ENCODE measurements at places on chromosomes 1 and 21. TPM values are rescaled to one million over a fixed set of nuclear protein-coding genes. Genes with fewer than 3 reads are reported as not detected.
A peak's percentile ranks its signal among the peaks of the same experiment; 100 is the strongest.

- DNase-seq = no peak
- H3K4me3 ChIP-seq = no peak overlapping the region
- H3K27ac ChIP-seq = peak overlapping the region; percentile 39
- peaks cover 78% of the 10 kb centered on the region for H3K36me3 ChIP-seq
- H3K27me3 ChIP-seq = no peaks in the 10 kb centered on the region
Measured at GRCh38 chr21:46116189-46116775, 18.4 kb downstream of the COL6A2 start.

Gene TMEM51
- 20.8 TPM for total RNA-seq

DNA sequence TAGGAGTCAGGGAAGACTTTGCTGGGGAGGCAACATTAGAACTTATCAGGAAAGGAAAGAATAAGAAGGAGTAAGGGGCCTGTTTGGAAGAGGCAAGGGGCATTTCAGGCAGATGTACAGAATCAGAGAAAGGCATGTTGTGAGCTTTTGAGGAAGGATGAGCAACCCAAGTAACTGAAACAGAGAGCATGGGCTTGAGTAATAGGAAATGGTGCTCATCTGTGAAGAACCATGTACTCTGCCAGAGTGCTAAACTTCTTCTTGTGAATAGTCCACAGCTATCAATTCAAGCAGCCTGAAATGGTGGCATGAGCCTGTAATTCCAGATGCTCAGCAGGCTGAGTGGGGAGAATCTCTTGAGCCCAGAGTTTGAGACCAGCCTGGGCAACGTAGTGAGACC, 19.2 kb upstream of the PIGK start:
- no peaks in the 10 kb centered on the region for H3K27me3 ChIP-seq
- no peak overlapping the region for H3K4me3 ChIP-seq
- no peaks in the 10 kb centered on the region for H3K36me3 ChIP-seq
- no peak for DNase-seq
- no peaks in the 10 kb centered on the region for H3K4me1 ChIP-seq

DNA sequence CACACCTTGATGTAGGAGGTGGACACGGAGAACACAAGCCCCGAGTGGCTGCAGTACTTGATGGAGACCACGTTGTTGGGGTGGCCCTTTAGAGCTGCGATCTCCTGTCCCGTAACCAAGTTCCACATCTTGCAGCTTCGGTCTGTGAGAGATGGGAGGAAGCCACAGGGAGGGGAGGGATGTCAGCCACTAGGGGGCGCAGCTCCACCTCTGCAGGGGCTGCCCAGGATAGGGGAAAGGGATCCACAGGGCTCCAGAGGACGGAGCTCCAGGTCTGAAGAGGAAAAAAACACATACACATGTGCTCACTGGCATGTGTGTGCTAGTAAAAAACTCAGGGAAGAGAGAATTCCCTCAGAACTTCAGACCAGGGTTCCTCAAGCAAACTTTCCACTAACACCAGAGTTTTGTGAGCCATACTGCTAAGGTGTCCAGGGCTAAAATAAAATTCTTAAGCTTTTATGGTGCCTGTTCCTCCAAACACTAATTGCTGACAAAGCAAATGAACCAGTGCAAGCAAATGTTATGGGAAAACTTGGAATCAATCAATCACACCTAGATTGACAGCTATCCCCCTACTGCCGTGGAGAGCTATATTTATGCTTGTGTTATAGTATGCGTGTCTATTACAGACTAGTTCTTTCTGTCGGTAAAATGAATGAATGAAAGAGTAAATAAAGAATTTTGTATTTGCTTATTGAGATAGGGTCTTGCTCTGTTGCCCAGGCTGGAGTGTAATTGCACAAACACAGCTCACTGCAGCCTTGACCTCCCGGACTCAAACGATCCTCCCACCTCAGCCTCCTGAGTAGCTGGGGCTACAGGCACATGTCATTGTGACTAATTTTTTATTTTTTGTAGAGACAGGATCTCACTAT, 43.7 kb downstream of the KIF21B start:
- H3K27me3 ChIP-seq = 0 out of 2 replicates have a peak, but pooled peaks cover 7% of the 10 kb centered on the region
- DNase-seq = peak; percentile 87
- no peaks in the 10 kb centered on the region for H3K4me1 ChIP-seq
- H3K4me3 ChIP-seq = no peak overlapping the region
- no peaks in the 10 kb centered on the region for H3K36me3 ChIP-seq

DNA sequence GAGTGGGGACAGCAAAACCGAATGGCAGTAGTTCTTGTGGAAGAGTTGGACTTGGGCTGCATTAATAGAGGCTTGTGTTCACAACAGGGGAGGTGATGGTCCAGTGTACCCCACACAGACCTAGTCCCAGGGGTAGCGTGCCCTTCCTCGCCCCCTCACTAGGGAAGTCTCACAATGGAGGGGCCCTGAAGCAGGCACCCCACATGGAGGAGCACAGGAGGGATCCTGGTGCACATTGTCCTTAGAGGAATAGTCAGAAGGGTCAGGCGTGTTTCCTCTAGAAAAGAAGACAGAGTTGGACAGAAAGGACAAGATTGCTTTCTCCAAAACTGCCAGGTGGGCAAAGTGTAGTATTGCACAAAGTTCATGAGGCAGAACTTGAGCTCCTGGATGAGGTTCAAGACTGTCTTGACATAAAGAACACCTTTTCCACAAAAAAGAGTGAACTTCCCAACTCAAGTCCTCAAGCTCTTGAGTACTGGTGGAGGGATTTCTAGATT, 23.3 kb downstream of the ETNK2 start:
- no peak overlapping the region for H3K4me3 ChIP-seq
- peak; percentile 33 for DNase-seq
- peaks cover 57% of the 10 kb centered on the region for H3K4me1 ChIP-seq

Gene TOR1AIP2
- 28.9 TPM for total RNA-seq

- H3K4me3 ChIP-seq = no peak overlapping the region
- DNase-seq = no peak
- peaks cover 27% of the 10 kb centered on the region for H3K4me1 ChIP-seq
- peaks cover 12% of the 10 kb centered on the region for H3K36me3 ChIP-seq
- H3K27ac ChIP-seq = no peak overlapping the region
Measured at GRCh38 chr21:41247561-41248545, 68.7 kb upstream of the FAM3B start.

DNA sequence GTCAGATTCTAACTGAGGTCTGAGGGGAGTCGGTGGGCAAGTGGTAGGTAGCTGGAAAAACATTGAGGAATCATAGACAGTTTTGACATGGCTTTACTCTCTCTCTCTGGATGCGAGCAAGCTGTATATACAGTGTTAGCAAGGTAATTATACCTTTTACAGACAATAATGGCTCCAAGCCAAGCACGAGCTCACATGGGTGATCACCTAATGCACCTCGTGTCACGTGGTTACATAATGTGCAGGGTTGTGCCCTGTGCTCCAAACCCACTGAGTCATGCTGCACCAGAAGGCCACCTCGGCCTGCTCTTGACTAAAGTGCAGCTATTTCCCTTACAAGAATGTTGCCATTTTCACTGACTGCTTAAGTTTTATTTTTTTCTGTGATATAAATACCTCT, 7.6 kb upstream of the CLCA2 start:
- no peak overlapping the region for H3K27ac ChIP-seq
- no peaks in the 10 kb centered on the region for H3K27me3 ChIP-seq
- no peaks in the 10 kb centered on the region for H3K36me3 ChIP-seq
- H3K4me1 ChIP-seq = peaks cover 19% of the 10 kb centered on the region
- DNase-seq = no peak

Gene CDK18
- total RNA-seq = 16.4 TPM
